Left lung (tissue), 14 donors: ENCODE measurements at places on chromosomes 2 and 18. TPM values are rescaled to one million over a fixed set of nuclear protein-coding genes. Genes with fewer than 3 reads are reported as not detected.

ASB18 gene
- not detected for total RNA-seq

SAG gene
- not detected for total RNA-seq

DSG4 gene
- not detected for total RNA-seq

B3GNT7 gene
- 32.6 TPM for total RNA-seq

CASP8 gene
- total RNA-seq: 40.4 TPM

SPAST gene
- 16.7 TPM for total RNA-seq

FABP1 gene
- not detected for total RNA-seq

CFAP53 gene
- total RNA-seq: 0.20 TPM

PLCD4 gene
- 1.5 TPM for total RNA-seq

LOXHD1 gene
- 0.76 TPM for total RNA-seq

ALLC gene
- not detected for total RNA-seq

SLC9A2 gene
- total RNA-seq: 0.58 TPM

CPLX4 gene
- total RNA-seq: not detected

SULT1C4 gene
- total RNA-seq: 3.6 TPM

ACMSD gene
- total RNA-seq: not detected

CLEC4F gene
- 0.20 TPM for total RNA-seq

GPR17 gene
- total RNA-seq: 0.26 TPM

NYAP2 gene
- 1.0 TPM for total RNA-seq

NFATC1 gene
- 17.1 TPM for total RNA-seq

ZEB2 gene
- 141 TPM for total RNA-seq

GMCL1 gene
- total RNA-seq: 15.3 TPM

IL36RN gene
- total RNA-seq: not detected

REG3A gene
- not detected for total RNA-seq

ELP2 gene
- total RNA-seq: 55.6 TPM

TSHZ1 gene
- total RNA-seq: 13.3 TPM

RAX gene
- total RNA-seq: not detected

PRSS56 gene
- not detected for total RNA-seq

GAD1 gene
- total RNA-seq: 0.29 TPM

MCM6 gene
- 21.1 TPM for total RNA-seq

FKBP7 gene
- 25.9 TPM for total RNA-seq

ZSWIM2 gene
- not detected for total RNA-seq

PXDN gene
- total RNA-seq: 116 TPM

KCMF1 gene
- total RNA-seq: 66.4 TPM

STARD6 gene
- total RNA-seq: not detected

LYG2 gene
- total RNA-seq: not detected

SERPINB10 gene
- total RNA-seq: not detected

BUB1 gene
- 7.1 TPM for total RNA-seq

PGAP1 gene
- total RNA-seq: 12.1 TPM

WNT10A gene
- total RNA-seq: 1.1 TPM

CD8A gene
- 9.1 TPM for total RNA-seq

NPC1 gene
- total RNA-seq: 138 TPM

LGALSL gene
- 33.5 TPM for total RNA-seq

DQX1 gene
- 0.24 TPM for total RNA-seq

NCKAP1 gene
- total RNA-seq: 128 TPM

SP9 gene
- not detected for total RNA-seq

PDK1 gene
- total RNA-seq: 5.4 TPM

TMEM237 gene
- 18.9 TPM for total RNA-seq

DAW1 gene
- 7.7 TPM for total RNA-seq

RETSAT gene
- total RNA-seq: 67.6 TPM

RAB17 gene
- total RNA-seq: 37.9 TPM

ZFP36L2 gene
- 112 TPM for total RNA-seq

NT5C1B gene
- total RNA-seq: not detected

PID1 gene
- total RNA-seq: 37.0 TPM

LPIN1 gene
- total RNA-seq: 33.1 TPM

INPP5D gene
- total RNA-seq: 15.3 TPM
